ENCODE measurements at places on chromosomes 1 and 21.

DNA sequence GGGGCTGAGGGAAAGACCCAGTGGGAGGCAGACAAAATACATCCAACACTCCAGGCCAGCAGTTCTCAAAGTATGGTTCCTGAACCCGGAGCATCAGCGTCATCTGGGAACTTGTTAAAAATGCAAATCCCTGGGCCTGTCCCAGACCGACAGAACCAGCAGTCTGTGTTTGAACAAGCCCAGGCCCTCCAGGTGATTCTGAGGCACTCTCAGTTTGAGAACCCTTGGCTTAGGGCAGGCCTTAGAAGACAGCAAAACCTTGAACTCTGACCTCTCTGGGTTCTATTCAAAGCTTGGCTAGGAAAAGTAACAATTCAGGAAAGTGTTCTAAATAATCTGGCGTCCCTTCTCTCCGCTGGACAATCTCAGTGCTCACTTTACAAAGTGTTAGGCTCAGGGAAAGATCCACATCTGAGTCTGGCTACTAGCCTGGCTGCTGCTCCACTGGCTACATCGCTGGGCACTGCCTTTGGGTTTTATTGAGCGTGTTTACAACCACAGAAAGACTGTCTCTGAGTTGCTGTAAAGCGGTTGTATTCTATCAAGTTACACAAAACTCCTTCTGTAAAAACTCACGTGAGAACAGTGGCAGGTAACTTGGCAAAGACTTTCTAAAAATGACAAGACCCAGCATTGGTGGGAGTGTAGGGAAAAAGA is 166.1 kb downstream of the HIVEP3 start:
- H3K4me1 ChIP-seq, result no peaks in the 10 kb centered on the region
- H3K27ac ChIP-seq, result no peak overlapping the region
- H3K4me3 ChIP-seq, result no peak overlapping the region
- DNase-seq, result no peak

DNA sequence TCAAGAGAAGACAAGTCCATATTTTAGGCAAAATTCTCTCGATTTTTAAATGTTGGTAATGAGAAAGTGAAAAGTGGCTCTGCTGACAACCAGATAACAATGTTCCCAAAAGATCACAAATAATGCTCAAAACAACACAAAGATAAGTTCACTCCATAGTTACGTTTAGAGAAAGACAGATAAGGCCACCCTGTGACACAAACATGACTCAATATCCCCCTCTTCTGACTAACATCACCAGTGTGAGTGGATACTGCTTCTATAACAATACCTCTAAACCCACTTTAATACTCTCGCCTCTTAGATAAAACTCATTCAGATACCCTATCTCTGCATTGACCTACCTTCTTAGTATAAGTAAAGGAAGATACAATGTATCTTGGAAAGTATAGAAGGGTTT is 51.2 kb upstream of the RGS7 start:
- H3K4me1 ChIP-seq, result no peaks in the 10 kb centered on the region
- H3K27ac ChIP-seq, result no peak overlapping the region

- no peak overlapping the region for H3K4me3 ChIP-seq
- DNase-seq, result no peak
- H3K27me3 ChIP-seq, result no peaks in the 10 kb centered on the region
- peaks cover 15% of the 10 kb centered on the region for H3K4me1 ChIP-seq
- H3K36me3 ChIP-seq, result no peaks in the 10 kb centered on the region
- H3K27ac ChIP-seq, result no peak overlapping the region
These were observed 9.2 kb downstream of the RORC start for GRCh38 chr1:151822404-151822803.

DNA sequence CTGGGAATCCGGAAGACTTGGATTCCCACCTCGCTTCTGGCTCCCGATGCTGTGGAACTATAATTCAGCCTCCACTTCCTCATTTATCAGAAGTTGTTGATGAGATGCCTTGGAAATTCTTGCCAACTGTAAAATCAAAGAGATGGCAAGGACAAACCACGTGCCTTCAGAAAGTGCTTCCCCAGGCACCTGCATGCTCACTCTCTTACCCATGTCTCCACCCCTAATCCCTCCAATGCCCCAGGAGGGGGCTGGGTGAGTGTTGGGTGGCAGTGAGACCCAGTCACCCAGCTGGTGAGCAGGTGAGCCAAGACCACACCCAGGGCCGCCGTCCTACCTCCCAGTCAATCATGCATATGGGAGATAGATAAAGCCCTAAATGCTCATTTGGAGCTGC is 160.8 kb downstream of the PSMG1 start:
- H3K36me3 ChIP-seq, result 0 out of 2 replicates have a peak, but pooled peaks cover 1% of the 10 kb centered on the region
- H3K27me3 ChIP-seq, result no peaks in the 10 kb centered on the region
- H3K4me1 ChIP-seq, result no peaks in the 10 kb centered on the region
- no peak for DNase-seq
- no peak overlapping the region for H3K4me3 ChIP-seq
- H3K27ac ChIP-seq, result no peak overlapping the region

GRCh38 chr1:177897998-177898654 is 71.7 kb downstream of the SEC16B start:
- H3K4me3 ChIP-seq, result no peak overlapping the region
- H3K36me3 ChIP-seq, result no peaks in the 10 kb centered on the region
- H3K27me3 ChIP-seq, result no peaks in the 10 kb centered on the region
- no peak overlapping the region for H3K27ac ChIP-seq
- H3K4me1 ChIP-seq, result no peaks in the 10 kb centered on the region
- DNase-seq, result no peak

DNA sequence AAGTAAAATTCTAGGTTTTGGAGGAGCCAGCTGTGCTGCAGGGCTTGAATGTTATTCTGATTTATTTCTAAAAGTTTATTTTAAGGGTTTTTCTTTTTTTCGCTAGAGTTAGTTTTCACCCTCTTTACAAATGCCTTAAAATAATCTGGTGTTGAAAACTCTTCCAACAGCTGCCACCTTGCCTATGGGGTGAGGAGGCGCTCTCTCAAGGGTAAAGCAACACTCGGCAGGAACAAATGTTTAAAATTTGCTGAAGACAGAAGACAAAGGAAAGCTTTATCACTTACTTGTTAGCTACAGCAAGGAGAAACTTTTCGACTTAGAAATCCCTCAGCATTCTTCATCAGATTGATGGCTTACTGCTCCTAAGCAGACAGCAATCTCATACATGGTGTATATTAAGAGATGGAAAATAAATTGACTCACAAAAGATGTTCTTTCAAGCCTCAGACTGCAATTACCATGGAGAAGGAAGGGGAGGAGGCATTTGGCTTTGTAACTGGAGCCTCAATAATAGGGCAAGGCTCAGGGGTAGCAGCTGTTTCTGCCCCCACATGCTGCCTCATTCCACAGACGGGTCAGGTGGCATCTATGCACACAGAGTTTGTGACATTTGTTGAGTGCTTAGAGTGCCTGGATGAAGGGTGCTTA is 79.8 kb upstream of the RALGPS2 start:
- no peaks in the 10 kb centered on the region for H3K27me3 ChIP-seq
- no peaks in the 10 kb centered on the region for H3K36me3 ChIP-seq
- no peak overlapping the region for H3K4me3 ChIP-seq
- no peak overlapping the region for H3K27ac ChIP-seq
- peaks cover 8% of the 10 kb centered on the region for H3K4me1 ChIP-seq

- no peaks in the 10 kb centered on the region for H3K36me3 ChIP-seq
- H3K27ac ChIP-seq, result no peak overlapping the region
- no peak overlapping the region for H3K4me3 ChIP-seq
- DNase-seq, result no peak
- H3K4me1 ChIP-seq, result peaks cover 17% of the 10 kb centered on the region
These were observed 19.4 kb downstream of the NEK7 start for GRCh38 chr1:198176179-198176578.

GRCh38 chr21:15534450-15534886 is 195.3 kb upstream of the USP25 start:
- peak; percentile 13 for DNase-seq
- no peak overlapping the region for H3K4me3 ChIP-seq
- H3K27me3 ChIP-seq, result no peaks in the 10 kb centered on the region
- H3K27ac ChIP-seq, result no peak overlapping the region
- no peaks in the 10 kb centered on the region for H3K36me3 ChIP-seq

DNA sequence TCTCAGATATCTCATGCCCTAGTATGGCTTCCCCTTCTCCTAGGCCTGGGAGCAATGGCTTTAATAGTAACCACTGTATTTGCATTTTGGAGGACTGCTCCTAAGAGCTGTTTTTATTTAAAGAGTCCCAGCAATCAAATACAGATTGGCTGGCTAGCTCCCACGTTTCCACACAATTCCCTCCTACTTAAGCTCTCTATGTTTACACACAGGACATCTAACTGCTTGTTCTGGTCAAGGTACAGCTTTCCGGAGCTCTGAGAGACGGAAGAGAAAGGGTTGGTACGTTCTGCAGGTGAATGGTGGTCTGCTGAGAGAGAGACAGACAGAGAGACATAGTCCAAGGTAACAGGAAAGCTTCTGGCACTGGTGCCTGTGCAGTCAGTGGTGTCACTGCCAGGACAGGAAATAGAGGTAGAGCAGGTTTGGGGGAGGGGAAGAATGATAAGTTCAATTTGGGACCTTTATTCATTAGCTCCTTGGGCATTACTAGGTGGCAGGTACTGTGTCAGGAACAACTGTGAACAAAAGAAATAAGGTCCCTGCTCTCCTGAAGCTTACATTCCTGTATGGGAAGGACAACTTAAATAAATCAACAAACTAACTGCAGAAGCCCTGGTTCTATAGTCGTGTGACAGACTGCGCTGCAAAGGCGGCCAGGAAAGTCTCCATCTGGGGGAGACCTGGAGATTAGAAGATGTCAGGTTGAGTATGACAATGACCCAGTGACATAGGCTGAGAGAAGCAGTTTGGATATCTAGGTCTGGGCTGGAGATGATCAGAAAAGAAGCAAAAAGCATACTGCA is 1.2 kb upstream of the SLC25A33 start:
- no peaks in the 10 kb centered on the region for H3K27me3 ChIP-seq
- no peaks in the 10 kb centered on the region for H3K36me3 ChIP-seq
- H3K4me1 ChIP-seq, result peaks cover 18% of the 10 kb centered on the region
- H3K27ac ChIP-seq, result peak overlapping the region; percentile 26
- H3K4me3 ChIP-seq, result peak overlapping the region; percentile 26

GRCh38 chr1:183758913-183759312 is 46.0 kb upstream of the RGL1 start:
- H3K36me3 ChIP-seq, result no peaks in the 10 kb centered on the region
- H3K4me1 ChIP-seq, result no peaks in the 10 kb centered on the region
- H3K4me3 ChIP-seq, result no peak overlapping the region

- no peaks in the 10 kb centered on the region for H3K4me1 ChIP-seq
- no peak overlapping the region for H3K27ac ChIP-seq
- no peaks in the 10 kb centered on the region for H3K27me3 ChIP-seq
- no peak overlapping the region for H3K4me3 ChIP-seq
- no peak for DNase-seq
- H3K36me3 ChIP-seq, result no peaks in the 10 kb centered on the region
These were observed 159.0 kb upstream of the ZNHIT6 start for GRCh38 chr1:85867189-85867588.

GRCh38 chr1:2104621-2105427 is 54.6 kb downstream of the PRKCZ start:
- no peaks in the 10 kb centered on the region for H3K4me1 ChIP-seq
- no peaks in the 10 kb centered on the region for H3K27me3 ChIP-seq
- DNase-seq, result peak; percentile 59

DNA sequence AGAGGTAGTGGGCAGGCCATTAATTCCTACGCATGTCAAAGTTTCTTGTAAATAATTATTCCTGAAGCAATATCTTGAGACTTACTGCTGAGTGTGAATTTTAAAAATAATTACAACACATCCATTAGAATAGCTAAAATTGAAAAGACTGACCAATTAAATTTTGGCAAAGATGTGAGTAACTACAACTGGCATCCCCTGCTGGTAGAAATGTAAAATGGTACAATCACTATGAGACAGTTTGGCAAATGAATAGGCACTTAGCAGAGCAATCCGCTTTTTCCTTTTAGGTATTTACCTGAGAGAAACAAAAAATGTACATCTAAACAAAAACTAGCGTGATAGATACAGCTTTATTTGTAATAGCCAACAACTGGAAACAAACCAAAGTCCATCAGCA is 798.9 kb downstream of the BRINP3 start:
- H3K4me3 ChIP-seq, result no peak overlapping the region
- peak; percentile 50 for DNase-seq
- H3K27me3 ChIP-seq, result no peaks in the 10 kb centered on the region
- H3K36me3 ChIP-seq, result no peaks in the 10 kb centered on the region

DNA sequence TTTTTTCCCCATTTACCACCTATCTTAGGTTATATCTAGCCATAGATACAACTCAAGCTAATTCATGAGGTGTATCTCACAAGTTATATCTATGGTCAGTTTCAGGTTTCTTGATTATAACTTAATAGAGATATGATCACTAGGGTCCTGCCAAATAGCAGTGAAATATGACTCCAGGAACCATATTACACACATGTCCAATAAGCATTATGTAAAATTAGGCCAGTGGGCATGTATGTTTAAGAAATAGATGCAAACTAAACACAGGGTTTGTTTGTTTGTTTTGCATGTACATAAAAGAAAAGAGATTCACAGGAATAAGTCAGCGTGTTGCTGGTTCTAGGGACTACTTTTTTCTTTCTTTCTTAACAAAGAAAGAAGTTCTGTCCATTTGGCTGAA is 112.5 kb upstream of the ST6GALNAC5 start:
- no peak overlapping the region for H3K4me3 ChIP-seq
- peaks cover 12% of the 10 kb centered on the region for H3K4me1 ChIP-seq
- no peaks in the 10 kb centered on the region for H3K27me3 ChIP-seq
- no peak overlapping the region for H3K27ac ChIP-seq
- no peak for DNase-seq

DNA sequence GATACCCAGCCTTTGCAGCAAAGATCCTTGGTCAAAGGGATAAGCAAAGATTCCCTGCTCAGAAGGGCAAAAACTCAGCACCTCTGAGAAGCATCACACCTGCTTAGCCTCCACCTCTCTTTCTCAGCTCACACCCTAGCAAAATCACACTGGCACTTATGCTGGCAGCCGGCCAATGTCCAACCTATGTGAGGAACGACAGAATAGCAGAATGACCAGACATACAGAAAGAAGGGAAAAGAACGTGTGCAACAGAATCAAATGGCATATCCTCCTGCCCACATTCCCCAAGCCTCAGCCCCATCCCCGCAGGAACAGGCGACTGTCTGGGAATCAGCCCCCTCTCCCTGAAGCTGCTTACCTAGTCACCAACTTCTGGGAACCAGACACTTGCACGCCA is 664 bp upstream of the ADORA3 start:
- no peaks in the 10 kb centered on the region for H3K36me3 ChIP-seq
- H3K27me3 ChIP-seq, result no peaks in the 10 kb centered on the region
- H3K4me1 ChIP-seq, result peaks cover 12% of the 10 kb centered on the region
- H3K27ac ChIP-seq, result no peak overlapping the region

DNA sequence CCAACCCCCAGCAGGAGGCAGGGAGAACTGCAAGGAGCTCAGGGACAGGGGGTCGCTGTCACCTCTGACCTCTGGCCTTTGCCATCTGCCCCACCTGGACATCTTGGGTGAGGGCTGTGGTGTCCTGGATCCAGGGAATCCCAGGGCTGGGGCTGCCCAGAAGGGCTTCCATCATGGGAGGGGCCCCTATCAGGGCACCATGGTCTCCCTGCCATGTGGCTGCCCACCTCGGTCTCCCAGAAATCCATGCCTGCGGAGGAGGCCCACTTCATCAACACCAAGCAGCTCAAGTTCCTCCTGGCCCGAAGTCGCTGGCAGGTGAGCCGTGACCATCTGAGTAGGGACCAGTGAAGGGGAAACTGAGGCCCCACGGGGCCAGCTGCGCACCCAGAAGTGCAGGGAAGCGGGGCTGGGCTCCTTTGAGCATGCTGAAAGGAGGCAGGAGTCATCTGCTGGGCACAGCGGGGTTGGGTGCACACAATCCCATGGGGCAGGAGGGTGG is 36.1 kb downstream of the TRIM11 start:
- DNase-seq, result no peak
- no peak overlapping the region for H3K4me3 ChIP-seq
- H3K27me3 ChIP-seq, result no peaks in the 10 kb centered on the region
- H3K36me3 ChIP-seq, result no peaks in the 10 kb centered on the region
- no peaks in the 10 kb centered on the region for H3K4me1 ChIP-seq

Measured in GM23338 (cell line).